ENCODE measurements at places on chromosomes 16 and 17.
A peak's percentile ranks its signal among the peaks of the same experiment; 100 is the strongest.

DNA sequence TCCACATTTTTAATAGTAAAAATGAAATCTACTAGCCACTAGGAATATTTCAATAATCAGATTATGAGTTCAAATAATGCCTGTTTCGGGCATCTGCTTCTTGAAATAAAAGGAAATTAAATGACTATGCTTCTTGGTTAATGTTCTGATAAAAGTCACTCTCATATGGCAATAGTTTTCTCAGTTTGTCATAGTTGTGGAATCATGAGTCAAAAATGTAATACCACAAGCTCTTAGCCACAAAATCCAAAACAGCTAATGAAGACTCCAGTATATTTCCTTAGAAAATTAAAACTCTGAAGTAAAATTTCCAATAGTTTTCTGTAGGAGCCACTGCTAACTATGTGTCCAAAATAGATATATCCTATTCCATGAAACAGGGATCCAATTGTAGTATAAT, 676.3 kb upstream of the CDH8 start:
- peak; percentile 34 for DNase-seq

GRCh38 chr16:67246756-67247191, 507 bp downstream of the FHOD1 start:
- DNase-seq, result no peak

DNA sequence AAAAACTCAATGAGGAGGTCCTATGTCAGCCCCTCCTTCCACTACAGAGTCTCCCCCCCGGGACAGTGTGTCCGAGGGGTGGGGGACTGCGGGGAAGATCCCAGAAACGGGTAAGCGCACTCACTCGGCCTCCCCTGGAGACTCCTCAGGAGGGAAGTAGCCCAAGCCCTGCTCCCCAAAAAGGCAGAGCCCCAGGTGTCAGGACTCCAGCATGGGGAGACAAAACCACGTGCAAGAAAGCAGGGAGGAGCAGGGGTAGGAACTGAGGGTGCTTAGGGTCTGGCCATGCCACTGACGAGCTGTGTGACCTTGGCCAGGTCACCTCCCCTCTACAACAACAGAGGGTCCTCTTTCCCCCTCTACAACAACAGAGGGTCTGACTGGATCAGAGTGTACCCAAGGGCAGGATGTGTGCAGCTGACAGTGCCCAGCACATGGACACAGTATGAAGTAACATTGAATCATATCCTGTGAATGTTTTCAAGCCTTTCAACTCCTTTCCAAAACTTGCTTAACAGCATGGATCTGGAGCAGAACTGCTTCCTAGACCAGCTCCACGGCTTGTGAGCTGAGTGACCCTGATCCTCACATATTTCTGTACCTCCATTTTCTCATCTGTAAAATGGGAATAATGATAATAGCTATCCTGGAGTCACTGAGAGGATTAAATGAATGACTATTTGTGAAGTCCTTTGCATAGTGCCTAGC, 2.1 kb upstream of the NAGS start:
- DNase-seq, result peak; percentile 49

DNA sequence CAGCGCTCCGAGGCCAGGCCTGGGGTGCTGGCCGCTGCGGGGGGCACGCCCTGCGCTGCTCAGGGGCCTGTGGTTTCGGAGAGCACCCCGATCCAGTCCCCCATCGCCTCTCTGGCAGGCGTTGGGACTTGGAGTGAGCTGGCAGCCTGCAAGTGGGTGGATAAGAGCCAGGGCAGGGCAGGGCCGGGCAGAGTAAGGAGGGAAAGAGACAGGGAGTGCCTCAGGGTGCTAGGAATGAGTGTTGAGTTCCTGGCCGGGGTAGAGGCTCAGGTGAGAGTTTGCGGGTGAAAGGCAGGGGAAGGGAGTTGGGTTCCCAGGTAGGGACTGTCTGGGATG, 1.3 kb downstream of the CDH13 start:
- no peak for DNase-seq

- no peak for DNase-seq
Observed at GRCh38 chr17:76843703-76844484, 24.3 kb upstream of the MGAT5B start.

Data from fibroblast of skin of left biceps (primary cell).